ENCODE measurements at places on chromosomes 5 and 9. TPM values are rescaled to one million over a fixed set of nuclear protein-coding genes. Genes with fewer than 3 reads are reported as not detected.

- DNase-seq, result no peak
Observed at GRCh38 chr9:94210616-94211603, 48.2 kb upstream of the ZNF169 start.

- DNase-seq, result no peak
Observed at GRCh38 chr5:57082441-57083067, 91.3 kb upstream of the GPBP1 start.

DNA sequence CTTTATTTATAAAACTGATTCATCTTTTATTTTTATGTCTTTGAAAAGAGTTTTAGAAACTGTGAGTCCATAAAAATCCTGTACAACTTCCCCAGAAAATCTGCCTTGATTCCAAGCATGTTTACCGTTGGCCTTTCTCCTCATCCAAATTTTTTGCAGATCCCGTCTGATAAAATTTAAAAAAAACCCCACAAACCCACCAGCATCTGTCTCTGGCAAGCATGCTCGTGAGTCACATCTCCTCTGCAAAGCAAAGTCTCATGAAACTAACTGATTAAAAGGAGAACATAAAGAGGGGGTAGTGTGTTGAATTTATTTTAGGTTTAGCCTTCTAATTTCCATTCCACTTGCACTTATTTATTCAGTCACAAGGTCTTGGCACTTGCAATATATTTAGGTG lies 109.4 kb downstream of the MAT2B start:
- no peak for DNase-seq

Gene PLPP6
- 19.1 TPM for total RNA-seq

Gene LIFR
- 54.2 TPM for total RNA-seq

DNA sequence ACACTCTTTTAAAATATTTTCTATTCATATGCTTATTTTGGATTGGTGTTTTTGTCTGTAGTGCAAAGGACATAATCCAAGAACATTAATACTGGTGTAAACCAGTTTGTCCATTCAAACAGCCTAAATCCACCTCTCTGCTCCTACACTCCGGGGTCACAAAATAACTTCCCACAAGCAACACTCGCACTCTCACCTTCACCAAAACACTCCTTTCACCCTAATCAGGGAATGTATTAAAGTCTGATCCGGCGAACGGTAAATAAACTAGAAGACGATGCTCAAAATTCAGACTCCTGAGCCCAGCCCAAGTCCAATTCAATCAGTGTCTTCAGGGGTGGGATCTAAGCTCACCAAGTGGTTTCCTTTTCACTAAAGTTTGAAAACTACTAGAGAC lies 649 bp downstream of the AP3B1 start:
- DNase-seq, result no peak

Gene SPATA31A3
- total RNA-seq, result not detected

Gene LHX2
- 0.20 TPM for total RNA-seq

DNA sequence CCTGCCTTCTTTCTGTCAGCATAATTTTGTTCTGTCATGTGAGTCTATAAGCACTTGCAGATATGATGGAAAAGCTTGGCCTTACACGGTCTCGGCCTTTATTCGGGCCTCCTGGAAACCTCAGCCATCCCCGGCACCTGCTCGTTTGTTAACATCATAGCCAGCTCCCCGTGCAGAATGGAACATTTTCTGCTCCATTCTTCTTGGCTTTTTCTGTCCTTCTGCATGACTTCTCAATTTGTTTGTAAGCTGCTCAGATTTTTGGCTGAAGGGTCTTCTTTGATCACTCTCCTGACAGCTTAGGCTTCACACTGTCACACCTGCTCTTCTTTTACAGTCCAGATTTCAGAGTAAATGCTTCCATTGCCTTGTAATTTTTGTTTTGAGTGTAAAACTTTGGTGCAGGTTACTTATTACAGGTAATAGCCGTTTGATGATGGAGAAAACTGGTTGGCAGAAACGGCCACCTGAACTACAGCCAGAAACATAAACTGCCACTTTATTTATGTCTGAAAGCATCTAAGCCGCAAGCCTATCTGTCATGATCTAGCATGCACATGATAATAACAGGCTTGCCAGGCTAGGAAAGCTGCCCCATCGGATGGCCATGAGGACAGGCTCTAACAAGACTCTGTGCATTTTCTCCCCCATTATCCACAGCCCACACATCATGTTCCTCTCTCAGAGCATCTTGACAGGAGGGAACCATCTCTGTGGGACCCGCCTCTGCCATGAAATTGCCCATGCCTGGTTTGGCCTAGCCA lies 197.0 kb downstream of the AOPEP start:
- DNase-seq, result no peak

Gene CYLC2
- not detected for total RNA-seq

DNA sequence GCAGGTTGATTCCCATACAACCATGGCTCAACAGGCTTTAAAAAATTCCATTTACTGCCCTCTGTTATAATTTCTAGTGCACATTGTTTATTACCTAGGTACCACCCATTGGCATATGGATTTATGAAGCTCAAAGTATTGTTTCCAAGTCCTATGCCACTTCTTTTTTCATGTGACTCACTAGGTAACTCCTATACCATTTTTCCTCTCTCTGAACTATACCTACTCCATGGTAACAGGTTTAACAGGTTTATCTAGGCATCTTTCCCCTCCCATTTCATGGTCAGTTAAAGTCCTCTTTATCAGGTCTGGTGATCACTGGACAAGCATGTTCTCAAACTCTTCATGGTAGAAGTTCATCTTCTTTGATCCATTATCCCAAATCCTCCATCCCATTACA lies 49.6 kb upstream of the ABCA1 start:
- DNase-seq, result no peak

DNA sequence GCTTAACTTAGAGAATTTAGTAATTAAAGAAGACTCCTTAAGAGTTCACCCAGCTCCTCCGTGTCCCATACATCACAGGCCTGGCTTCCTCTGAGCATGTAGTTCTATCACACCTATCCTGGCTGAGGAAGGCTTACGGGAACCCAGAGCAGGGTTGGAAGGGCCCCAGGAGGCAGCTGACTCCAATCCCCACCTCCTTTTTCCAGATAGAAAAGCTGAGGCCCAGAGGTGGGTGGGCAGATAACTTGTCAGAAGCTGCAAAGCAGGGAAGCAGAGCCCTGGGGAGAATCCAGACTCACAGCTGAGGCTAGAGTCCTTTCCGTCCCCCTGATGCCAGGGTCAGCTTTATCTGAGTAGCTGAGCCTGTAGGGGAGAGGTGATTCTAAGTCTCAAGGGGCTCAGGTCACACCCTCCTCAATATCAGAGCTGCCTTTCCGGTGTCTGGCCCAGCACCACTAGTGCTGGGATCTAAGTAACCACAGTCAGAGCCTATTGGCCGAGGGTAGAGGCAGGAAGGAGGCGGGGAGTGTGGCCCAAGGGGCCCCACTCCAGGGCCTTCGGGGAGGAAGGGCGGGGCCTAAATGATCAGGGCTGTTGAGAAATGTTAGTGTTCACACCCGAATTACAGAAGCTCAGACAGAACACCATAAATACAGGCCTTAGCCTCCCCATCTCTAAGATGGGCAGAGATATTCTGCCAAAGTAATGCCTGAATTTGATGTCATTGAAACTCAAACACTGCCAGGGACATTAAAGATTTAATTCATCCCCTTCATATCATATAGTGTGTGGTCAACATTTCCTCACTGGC lies 9.9 kb downstream of the CCDC69 start:
- DNase-seq, result peak; percentile 82

DNA sequence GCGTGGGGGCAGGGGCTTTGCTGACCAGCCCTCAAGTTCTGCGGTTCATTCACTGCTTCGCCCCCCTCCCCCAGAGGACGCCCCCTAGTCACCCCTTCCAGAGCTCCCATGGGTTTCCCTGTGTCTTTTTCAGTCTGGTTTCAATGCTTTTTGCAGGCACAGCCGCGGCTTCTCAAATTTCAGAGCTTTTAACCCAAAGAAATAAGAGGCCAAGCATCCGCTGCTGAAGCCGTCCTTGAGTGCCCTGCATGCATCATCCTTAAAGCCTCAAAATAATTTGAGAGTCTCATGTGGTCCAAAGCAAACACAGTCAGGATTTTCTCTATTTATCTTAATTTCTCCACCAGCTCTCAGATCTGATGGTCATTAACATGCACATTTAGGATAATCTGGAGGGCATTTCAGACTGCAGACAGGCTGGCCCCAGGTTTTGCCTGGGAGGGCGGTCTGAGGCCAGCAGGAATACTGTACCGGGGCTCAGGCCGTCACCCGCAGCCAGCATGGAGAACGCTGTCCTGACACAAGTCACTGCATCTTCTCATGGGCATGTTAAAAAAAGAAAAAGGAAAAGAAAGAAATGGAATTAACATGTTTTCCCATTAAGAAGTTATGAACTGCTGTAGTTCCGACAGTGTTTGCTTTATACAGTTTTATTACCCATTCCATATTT lies 420.8 kb upstream of the IRX4 start:
- no peak for DNase-seq

GRCh38 chr5:20300110-20300509 lies 312.1 kb upstream of the CDH18 start:
- DNase-seq, result no peak

All from endodermal cell (in vitro differentiated cells).